CD4-positive, alpha-beta T cell treated with Interleukin-12 subunit alpha and Interleukin-12 subunit beta, for 1 hour (primary cell): ENCODE measurements at places on chromosomes 7 and 10.

DNA sequence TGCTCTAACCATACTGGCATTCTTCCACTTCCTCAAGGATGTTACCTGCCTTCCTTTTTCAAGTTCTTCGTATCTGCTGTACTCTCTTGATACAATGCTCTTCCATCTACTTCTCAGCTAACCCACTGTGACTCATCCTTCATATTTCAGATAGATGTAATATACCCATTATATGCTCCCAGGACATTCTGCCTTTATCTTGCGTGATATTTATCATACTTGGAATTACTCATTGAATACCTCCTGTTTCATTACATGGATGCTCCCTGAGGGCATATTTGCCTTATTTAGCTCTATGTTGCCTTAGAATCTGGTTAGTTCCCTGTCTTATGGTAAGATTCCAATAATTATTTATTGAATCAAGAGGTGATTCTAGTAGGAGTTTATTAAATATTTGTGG is 706.4 kb downstream of the SORCS3 start:
- DNase-seq = no peak

DNA sequence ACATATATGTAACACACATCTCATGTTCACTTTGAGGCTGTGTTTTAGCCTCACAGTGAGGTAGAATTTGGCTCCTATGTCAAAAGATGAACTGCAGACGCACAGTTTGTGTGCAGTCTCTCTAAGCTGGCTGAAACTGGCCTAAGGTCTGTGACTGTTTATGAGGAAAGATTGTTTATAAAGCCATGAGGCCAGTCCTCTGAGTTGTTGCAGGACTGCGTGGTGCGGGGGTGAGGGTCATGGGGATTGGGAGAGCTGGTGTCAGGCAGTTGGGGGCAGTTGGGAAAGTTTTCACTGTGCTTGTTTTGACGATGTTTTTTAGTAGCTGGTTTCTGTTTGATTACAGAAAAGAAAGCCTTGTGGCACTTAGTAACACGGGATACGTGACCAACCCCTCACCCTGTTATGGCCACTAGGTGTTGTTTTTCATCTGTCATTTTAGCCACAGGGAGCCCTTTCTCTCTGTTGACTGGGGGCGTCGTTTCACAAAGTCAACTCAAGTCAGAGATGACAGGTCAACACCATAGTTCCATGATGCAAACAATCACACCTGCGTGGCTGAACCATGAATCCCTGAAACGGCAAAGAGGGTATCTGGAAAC is 310.9 kb downstream of the CCDC3 start:
- no peak for DNase-seq

DNA sequence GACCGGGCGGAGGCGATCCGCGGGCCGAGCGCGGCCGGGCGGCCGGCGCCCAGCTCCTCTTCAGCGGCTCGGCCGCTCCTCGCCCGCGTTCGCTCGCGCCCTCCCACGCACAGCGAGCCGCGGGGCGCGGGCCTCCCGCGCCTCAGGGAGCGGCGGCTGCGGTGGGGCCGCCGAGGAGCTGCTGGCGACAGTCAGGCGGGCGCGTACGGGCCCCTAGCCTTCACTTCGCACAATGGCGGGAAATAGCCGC is at the start of gene MCMBP:
Gene MCMBP, minus strand, starts transcription at position 234 of the 250 bp plus-strand sequence. CDS start 259 bp downstream, outside the sequence.
- no peak for DNase-seq

- DNase-seq = no peak
Observed at GRCh38 chr7:2808891-2809665, 35.0 kb downstream of the GNA12 start.

DNA sequence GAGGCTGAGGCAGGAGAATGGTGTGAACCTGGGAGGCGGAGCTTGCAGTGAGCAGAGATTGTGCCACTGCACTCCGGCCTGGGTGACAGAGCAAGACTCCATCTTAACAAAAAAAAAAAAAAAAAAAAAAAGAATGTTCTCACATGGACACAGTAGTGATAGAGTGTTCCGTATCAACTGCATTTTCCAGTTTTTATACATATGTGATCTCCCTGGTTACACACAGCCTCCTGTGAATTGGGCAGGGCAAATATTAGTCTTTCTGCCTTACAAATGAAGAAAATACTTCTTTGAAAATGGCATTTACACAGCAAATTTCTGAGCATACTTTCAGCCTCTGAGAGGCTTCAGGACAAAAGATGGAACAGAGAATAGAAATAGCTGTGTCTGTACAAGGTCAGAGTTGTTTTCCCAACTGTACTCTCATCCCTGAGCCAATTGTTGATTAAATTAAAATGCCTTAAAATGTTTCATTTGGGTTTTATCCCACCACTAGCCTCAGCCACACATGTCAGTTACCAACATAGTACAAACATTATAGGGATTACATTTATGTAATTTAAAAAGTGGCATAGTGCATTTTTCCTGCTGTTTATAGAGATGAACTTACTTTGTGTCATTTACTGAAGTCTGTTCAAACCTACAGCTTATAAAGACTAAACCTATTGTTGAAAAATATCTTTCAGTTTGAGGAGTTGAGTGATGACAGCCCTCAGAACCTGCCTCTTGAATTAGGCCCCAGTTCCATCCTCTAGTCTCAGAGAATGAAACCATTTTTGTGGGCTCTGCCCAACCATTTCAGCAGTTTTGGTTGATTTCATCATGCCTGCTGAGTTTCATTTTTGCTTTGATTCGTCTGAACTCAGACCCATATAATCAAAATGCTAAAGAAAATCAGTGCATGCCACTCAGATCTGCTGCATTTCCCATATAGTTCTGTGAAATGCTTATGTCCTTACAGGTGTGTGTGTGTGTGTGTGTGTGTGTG is 609.4 kb upstream of the C7orf33 start:
- DNase-seq = no peak
